GM20000 (cell line): ENCODE measurements at places on chromosomes 4 and X.

DNA sequence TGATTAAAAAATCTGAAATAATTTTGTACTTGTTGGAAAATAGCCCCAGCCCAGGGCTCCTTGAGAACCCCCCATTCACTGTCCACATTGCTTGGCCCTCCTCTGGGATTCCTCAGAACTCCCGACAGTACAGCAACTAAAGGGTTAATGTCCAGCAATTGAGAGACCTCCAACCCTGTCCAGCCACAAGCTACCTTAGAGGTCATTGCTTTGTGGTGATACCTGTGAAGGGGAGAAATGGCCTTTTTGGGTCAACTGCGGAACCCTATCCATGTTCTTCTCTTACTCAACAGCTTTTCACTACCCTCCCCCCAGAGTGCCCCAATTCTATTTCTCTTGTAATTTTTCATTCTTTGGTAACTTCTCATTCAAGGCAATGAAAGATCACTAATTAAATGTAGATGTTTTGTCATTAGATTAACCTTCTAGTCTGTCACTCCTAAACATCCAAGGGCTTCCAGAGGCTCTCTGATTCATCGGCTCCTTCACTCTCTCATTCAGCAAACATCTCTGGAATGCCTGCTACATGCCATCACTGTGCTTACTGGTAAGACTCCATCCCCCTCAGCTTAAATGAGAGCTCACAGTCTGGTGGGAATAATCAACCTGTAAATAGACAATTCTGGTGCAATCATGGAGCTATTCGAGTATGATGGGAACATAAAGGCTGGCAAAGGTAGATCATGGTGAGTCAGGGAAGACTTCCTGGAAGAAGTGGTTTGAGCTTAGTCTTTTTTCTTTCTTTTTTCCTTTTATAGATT is 241.4 kb upstream of the PGRMC2 start:
- no peak for DNase-seq

DNA sequence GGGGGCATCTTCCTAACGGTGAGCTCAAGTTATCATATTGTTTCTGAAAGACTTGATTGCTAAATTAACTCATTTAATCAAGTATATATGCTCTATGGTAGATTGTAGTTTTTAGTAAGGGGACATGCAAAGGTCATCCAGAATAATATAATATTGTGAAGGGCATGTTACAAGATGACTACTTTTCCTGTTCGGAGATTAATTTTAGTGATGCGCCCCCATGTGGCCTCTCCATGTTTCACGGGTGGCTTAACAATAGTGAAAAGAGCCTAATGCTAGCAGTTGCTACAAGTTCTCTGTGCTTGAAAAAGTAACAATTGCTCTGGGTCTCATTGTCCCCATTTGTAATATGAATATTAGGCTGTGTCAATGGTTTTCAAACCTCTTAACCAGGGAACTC is 12.2 kb downstream of the SMPX start:
- peak; percentile 9 for DNase-seq

GRCh38 chrX:130028196-130028595 is 45.8 kb downstream of the BCORL1 start:
- DNase-seq = peak; percentile 13

DNA sequence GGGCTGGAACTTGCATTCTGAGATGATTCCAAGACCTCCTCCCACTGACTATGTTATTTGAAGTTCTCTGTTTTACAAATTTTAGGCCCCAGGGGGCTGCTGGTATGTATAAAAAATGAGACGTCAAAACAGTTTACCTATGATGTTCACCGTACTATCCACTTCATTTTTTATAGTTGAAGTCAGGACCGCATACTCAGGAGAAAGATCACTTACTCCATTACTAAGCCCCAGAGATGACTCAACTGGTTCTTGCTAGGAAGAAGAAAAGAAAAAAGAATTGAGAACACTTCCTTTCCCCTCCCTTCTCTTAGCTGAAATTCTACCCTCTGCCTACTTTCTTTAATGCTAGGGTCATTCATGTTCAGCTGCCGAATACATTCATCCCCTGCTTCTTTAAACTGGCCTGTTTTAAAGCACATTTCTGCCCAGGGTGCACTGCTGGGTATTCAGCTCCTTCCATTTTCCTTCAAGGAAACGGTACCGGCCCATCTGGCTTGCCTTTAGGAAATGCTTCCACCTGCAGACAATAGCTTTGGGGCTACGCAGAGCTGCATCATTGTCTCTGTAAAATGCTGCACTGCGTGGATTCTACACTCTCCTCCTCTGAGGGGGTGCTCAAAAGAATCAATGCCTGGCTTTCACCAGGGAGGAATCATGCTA is 66.2 kb downstream of the IRF2 start:
- no peak for DNase-seq
